Right renal pelvis (tissue), 4 donors: ENCODE measurements at places on chromosomes 11 and 22.

- no peak for DNase-seq
These were observed 8.1 kb downstream of the SCARF2 start for GRCh38 chr22:20429254-20430100.

DNA sequence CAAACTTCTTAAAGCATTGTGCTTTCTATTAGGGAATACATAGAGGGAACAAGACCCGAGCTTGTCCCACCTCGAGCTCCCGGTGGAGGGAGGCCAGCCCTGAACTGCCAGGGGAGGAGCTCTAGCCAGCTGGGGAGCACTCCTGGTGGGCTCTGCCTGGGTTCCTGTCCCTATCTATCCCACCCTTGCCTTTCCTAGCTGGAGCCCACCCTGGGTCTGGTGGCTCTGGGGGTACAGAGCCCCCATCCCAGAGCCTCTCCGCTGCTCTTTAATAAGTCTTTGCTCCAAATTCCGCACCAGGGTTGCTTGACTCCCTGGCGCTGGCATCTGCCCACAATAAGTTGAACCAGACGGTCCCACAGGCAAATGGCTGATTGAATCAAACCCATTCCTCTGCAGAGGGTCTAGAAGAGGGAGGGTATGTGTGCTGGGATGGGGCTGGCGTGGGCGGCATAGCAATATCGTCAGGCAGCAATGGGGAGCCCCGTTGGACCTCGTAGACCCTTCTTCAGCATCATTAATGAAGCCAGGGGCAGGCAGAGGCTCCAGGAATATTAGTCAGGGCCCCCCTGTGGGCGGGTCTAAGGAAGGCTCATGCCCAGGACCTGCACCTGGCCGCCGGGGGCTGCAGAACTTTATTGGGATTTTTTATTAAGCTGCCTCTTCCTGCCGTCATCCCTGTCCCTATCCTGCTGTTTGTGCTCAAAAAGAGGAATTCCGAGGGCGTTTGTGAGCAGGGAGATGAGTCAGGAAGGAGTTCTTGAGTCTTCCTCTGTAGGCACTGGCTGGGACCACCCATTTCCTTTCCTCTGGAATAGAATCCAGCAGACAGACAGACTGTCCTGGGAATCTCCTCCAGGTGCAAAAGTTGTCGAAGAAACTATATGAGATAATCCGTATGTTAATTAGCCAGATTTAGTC lies 38.5 kb upstream of the RIC3 start:
- no peak for DNase-seq

DNA sequence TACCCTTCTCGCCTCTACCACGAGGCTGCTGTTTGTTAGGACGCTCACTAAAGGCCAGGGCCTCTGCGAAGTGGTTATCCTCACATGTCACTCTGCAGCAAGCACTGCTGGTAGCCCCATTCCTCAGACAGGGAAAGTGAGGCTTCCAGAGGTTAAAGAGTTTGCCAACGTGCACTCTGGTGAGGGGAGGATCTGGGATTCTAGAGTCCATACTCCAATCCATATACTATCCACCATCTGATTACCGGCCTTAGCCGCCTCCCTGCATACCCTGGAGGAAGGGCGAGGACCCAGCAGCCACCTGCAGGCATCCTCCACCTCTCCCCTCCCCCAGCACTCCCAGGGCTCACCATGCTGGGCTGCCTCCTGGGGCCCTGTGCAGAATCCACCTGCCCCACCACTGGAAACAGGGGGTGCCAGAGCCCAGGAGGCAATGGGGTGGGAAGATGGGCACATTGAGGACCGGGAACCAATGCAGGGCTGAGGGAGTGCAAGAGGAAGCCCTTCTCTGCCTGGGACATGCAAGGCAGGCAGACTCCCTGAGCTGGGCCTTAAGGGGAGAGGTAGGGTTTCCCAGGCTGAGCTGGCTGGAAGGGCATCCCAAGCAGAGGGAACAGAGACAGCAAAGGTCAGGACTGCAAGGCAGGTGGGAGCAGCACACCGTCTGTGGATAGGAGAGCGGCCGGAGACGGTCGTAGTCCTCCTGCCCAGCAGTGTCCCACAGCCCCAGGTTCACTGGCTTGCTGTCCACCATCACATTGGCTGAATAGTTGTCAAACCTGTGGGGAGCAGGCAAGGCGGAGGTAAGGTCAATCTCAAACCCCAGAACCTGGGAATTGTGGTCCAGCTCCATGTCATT lies 11.7 kb downstream of the RAC2 start:
- DNase-seq, result no peak

- DNase-seq, result no peak
These were observed 77.5 kb upstream of the UCP3 start for GRCh38 chr11:74086242-74086884.

GRCh38 chr11:67054836-67055523 lies 1.7 kb upstream of the RHOD start:
- DNase-seq, result no peak

DNA sequence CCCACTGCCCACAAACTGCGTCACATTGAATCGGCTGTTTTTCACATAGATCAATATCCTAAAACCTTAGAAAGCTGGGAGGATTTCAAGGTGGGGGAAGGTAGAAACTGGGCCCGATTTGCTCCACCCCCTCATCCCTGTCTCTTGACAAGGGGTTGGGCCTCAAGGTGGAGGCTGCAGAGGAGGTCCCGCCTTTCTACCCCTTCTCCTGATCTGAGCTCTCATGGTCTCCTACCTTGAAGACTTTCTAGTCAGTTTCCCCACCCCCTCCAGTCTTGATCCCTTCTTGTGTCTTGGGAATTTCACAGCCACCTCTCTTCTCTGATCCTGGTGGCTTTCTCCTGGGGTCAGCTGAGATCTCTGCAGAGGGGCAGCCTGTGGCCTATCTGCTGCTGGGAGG lies 4.5 kb upstream of the STARD10 start:
- no peak for DNase-seq

DNA sequence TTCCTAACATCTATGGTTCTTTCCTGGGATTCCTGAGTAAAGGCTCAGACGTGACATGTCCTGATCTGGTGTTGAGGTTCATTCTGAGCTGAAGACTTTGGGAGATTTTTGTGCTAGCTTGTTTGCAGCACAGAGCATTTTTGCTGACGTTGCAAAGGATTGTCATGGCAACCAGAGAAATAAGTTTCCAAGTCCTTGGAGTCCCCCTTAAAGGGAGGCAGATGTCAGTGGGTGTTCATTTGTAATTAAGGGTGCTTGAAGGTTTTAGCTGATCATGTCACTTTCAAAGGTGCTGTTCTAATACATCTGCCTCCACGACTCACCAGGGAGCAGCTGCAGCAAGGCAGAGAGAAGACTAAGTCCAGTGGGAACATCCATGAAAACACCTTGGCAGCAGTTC lies 5.4 kb upstream of the SYN3 start:
- no peak for DNase-seq

- DNase-seq, result no peak
These were observed 705 bp downstream of the CLDN5 start for GRCh38 chr22:19523240-19524169.
